Sigmoid colon (tissue), 7 donors: ENCODE measurements at places on chromosomes 5 and 9. TPM values are rescaled to one million over a fixed set of nuclear protein-coding genes. Genes with fewer than 3 reads are reported as not detected.

GRCh38 chr9:132588098-132588497 is 5.7 kb downstream of the BARHL1 start:
- no peak for DNase-seq

DNA sequence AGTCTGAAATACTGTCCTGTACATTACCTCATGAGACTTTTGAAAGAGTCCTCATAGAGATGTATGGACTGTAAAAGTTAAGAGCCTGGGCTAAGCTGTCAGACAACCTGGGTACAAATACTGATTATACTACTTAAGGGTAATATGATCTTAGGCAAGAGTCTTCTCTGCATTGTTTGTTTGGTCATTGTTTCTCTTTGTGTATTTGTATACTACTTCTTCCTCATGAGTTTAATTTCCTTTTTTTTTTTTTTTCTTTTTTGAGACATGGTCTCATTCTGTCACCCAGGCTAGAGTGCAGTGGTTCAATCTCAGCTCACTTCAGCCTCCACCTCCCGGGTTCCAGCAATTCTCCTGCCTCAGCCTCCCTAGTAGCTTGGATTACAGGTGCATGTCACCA is 2.6 kb upstream of the PFDN1 start:
- DNase-seq: no peak

DNA sequence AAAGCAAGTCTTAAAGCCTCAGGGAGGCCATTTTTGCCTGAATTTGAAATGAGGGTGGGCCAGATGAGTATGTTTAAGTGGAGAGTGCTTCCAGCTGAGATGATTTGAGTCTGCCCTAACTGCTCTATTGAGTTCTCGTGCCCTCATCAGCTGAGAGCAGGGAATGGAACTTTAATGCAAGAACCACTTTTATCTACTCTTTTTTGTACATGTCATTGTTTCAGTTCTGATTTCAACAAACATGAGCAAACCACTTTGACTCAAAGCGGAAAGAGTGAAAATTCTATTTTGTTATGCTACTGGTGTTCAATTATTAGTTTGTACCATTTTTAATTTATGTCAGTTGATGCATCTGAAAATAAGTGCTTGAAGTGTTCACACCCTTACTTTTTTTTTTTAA is 35.8 kb downstream of the DCAF10 start:
- no peak for DNase-seq

DNA sequence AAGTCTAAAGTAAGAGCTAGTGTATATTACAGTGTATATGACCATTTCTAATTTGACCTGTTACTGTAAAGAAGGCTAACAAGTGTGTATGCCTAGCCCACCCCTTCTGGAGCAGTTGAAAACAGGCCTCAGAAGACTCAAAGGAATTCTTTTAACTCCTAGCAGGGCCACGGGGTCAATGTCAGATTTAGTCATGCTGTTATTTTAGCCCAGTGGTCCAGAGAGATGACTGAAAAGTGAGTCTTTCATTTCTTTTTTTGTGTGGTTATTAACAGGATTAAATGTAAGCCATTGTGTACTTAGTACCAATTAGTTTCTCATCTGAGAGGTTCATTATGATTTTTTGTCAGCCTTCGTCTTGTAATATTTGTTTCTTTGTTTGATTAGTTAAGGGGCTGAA is 24.4 kb downstream of the ZCCHC7 start:
- no peak for DNase-seq

DNA sequence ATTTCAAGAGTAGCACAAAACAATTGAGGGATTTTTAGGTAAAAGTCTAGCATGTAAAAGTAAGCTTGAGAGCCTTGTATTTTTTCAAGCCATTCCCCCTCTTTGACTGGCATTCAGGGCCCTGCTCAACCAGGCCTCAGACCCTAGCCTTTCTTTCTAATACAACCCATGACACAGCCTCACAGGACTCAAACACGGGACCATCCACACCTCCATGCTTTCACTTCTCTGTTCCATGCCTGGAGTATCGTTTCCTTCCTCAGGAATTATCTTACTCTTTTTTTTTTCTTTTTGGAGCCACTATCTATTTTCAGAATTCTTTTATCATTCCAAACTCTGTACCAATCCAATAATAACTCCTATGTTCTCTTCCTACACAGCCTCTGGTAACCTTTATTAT is 560.2 kb upstream of the CLINT1 start:
- no peak for DNase-seq

- DNase-seq: peak; percentile 67
These were observed at the start of gene NKD2 for GRCh38 chr5:1008451-1009358. TSS of gene NKD2 (plus strand) at chr5:1008802. CDS start at chr5:1009058, 256 bp downstream.

DNA sequence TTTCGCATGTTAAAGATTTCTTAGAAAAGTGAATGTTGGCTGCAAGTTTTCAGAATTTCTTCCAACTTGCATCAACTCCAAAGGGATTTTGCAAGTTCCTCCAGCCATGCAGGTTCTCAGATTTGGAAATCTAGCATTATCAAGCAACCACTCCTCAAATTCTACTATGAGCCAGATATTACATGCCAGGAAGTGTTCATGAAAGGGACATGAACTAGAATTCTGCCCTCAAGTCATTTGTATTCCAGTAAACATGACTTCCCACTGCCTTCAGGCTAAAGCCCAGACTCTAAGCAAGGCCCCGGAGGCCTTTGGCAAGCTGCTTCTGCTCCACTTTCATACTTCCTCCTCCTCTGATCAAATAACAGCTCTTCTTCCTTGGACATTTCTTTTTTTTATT is 111.3 kb upstream of the PAPPA start:
- no peak for DNase-seq

GRCh38 chr9:134288746-134289145 is 37.5 kb upstream of the RXRA start:
- no peak for DNase-seq

Gene TMC1
- polyA plus RNA-seq: not detected

Gene NTRK2
- polyA plus RNA-seq: 0.60 TPM

Gene C9orf85
- polyA plus RNA-seq: 19.8 TPM

Gene NXNL2
- polyA plus RNA-seq: 1.2 TPM

Gene NEUROG1
- not detected for polyA plus RNA-seq

Gene JAKMIP2
- polyA plus RNA-seq: 0.71 TPM

Gene RGS7BP
- polyA plus RNA-seq: not detected
